Cerebellar nuclear complex (tissue), 1 donor: ENCODE measurements at places on chromosomes 12 and 14.

- DNase-seq, result no peak
These were observed 40.7 kb downstream of the R3HDM2 start for GRCh38 chr12:57390174-57390573.

DNA sequence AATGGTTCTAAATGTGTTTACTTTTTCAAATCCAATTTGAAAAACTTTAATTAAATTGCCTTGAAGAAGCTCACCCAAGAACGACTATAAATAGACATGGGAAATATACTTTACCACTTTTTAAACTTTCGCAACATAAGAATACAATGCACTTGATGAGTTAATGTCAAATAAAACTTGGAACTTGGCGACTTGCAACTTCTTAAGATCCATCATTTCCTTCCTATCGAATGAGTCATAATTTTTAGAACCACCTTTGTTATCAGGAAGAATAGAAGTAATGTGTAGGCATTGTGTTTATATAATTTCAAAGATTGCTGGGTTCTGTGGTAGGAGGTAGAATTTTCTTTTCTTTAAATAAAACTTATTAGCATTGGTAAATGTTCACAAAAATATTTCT is 1417.4 kb upstream of the FLRT2 start:
- DNase-seq, result no peak

- no peak for DNase-seq
These were observed 65.4 kb downstream of the TAOK3 start for GRCh38 chr12:118307069-118307954.

- DNase-seq, result no peak
These were observed 1182.2 kb downstream of the FLRT2 start for GRCh38 chr14:86712176-86712575.

DNA sequence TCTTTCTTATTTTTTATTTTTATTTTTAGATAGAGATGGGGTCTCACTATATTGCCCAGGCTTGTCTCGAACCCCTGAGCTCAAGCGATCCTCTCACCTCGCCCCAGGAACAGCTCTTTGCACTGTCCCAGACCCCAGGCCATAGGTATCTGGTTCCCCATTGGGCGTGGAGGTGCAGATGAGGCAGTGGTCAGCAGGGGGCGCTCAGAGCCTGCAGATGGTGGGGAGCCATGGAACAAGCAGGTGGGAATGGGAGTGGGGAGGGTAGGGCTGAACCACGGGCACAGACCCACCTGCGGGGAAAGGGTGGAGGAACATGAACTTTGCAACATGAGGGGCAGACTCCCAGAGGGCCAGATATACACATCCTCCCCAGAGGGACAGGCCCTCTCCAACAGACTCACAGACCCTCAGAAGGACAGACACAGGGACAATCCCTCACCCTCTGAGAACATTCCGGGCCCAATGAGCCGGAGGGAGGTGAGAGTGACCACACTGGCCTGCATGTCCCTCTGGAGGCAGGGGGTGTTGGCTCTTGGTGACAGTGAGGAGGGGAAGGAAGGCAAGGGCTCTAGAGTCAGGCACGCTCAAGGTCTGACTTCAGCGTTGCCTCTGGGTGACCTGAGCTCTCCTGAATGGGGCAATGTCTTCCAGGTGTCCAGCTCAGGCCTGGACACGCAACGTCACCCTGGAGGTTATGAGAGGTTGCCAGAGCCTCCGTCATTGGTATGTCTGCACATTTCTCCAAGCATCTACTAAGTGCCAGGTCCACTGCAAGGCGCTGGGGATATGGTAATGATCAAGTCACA is 34.9 kb downstream of the KRT80 start:
- no peak for DNase-seq
